ENCODE measurements at places on chromosomes 7 and 10.

GRCh38 chr10:88974446-88975376 is 15.9 kb upstream of the FAS start:
- DNase-seq: no peak

GRCh38 chr7:47743965-47744591 is 162.2 kb upstream of the TNS3 start:
- no peak for DNase-seq

GRCh38 chr10:61001731-61002122 is 57.7 kb upstream of the RHOBTB1 start:
- no peak for DNase-seq

DNA sequence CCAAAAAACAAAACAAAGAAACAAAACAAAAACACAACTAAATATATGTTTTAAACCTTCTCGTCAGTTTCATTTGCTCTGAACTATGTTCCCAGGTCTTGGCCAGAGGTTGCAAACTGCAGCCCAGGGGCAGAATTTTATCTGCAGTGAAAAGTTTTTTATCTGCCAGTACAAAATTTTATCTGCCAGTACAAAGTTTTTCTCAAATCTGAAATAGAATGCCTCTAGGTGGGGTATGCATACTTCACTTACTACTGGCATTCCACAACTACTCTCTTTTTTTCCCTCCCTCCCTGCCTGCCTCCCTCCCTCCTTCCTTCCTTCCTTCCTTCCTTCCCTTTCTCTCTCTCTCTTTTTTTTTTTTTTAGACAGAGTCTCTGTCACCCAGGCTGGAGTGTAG is 9.4 kb upstream of the CLDN3 start:
- DNase-seq: no peak

GRCh38 chr10:34061841-34062240 is 727.4 kb upstream of the NRP1 start:
- no peak for DNase-seq

DNA sequence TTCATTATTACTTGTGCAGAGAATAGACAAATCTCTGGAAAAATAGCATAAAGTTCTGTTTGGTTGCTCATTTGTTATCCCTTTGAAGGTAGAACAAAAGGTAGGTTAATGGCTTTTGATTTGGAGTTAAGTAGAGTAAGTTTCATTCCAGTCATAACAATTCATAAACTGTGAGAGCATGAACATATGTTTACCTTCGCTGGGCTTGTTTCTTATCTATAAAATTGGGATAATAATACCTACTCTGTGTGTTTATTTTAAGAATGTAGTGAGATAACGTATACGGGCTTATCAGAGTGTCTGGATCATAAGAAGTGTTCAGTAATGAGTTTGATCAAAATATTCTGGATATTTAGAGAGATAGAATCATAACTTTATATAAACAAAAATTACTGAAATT is 155.4 kb downstream of the SEMA3D start:
- DNase-seq: no peak

GRCh38 chr10:89431977-89432376 is 17.6 kb downstream of the IFIT5 start:
- DNase-seq: no peak

DNA sequence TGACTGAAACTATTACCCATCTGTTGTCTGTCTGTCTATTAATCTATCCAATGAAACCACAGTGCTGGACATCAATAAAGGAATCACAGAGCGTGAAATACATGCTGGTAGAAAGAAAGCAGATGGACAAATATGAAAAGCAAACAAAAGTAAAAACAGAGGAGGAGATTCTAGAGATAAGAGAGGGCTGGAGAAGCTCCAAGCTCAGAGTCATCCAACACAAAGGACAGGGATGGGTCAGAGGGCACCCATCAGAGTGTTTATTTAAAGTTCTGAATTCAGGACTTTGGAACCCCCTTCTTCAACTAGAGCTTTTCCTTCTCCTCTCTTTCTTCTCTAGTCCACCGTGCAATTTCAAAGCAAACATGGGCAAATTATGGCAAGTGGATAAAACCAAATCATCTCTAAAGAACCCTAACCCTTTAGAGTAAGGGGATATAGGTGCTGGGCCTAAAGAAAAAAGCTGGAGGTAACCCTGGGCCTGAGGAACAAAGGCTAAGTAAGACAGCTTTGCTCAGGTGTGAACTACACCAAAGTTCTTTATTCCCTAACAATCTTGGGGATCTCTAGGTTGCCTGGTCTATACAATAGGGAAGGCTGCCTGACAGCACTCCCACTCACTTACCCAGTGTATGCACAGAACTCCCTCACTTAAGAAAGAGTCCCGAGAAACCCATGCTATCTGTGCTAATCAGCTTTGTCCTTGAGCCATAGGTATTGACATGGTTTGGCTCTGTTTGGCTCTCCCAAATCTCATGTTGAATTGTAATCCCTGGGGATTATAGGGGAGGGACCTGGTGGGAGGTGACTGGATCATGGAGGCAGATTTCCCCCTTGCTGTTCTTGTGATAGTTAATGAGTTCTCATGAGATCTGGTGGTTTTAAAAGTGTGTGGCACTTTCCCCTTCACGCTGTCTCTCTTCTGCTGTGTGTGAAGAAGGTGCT is 97.0 kb downstream of the BAMBI start:
- no peak for DNase-seq

GRCh38 chr10:126618466-126618865 is 52.0 kb downstream of the C10orf90 start:
- DNase-seq: no peak

- no peak for DNase-seq
These were observed 51.4 kb upstream of the PDCD4 start for GRCh38 chr10:110820321-110820814.

DNA sequence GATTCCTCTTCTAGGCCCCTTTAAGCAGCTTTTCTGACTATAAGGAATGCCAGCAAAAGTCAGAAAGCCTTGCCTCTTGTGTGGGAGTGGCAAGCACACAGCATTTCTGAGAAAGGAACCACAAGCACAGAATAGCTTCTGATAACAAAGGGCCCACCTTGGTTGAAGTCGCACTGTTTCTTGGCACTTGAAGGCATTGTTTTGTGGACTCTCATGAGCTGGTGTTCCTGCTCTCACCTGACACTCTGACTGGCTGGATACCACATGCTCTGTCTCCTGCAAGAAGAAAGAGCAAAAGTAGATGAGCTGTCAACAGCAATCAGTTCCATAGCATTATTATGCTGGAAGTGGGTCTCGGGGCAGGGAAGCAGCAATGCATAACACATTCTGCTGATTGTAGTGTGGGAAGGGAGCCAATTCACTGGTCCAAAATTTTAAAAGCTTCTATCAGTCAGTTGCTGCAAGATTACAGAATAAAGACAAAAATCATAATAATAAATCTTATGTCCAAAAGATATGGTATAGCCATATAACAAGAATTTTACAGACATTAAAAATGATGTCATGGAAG is 38.4 kb downstream of the FAM13C start:
- DNase-seq: no peak

DNA sequence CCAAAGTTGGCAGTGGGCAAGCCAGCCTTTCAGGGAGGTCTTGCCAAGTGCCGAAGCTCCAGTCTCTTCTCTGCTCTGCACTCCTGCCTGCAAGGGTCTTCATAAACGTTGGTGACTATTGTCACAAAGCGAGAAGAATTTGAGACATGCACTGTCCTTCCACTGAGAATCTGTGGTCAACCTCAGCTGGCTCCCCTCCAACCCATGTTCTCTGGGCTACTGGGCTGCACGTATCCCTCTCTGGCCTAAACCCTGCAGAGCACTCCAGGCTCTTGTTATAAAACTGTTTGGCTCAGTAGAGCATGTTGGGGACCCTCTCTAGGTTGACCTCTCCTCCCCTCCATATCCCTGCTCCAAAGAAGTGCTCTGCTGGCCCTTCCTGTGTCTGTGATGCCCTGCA is 260.4 kb upstream of the NFE2L3 start:
- DNase-seq: no peak

DNA sequence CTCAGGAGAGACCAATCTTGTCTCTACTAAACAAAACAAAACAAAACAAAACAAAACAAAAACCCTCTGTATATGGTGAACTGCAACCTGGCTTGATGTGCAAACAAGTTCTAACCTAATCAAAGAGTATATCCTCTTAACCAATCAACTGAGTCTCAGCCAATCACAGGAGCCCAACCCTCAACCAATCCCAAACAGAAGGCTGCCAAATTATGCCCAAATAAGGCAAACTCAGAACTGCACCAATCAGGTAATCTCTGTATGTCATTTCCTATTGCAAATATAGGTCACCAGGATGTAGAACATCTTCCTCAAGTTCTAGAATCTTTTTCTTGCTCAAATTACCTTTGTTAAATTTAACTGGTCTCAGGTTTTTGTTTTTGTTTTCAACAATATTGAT is 5.2 kb downstream of the FAM133B start:
- no peak for DNase-seq

GRCh38 chr7:3260401-3260715 is 40.7 kb upstream of the SDK1 start:
- no peak for DNase-seq

DNA sequence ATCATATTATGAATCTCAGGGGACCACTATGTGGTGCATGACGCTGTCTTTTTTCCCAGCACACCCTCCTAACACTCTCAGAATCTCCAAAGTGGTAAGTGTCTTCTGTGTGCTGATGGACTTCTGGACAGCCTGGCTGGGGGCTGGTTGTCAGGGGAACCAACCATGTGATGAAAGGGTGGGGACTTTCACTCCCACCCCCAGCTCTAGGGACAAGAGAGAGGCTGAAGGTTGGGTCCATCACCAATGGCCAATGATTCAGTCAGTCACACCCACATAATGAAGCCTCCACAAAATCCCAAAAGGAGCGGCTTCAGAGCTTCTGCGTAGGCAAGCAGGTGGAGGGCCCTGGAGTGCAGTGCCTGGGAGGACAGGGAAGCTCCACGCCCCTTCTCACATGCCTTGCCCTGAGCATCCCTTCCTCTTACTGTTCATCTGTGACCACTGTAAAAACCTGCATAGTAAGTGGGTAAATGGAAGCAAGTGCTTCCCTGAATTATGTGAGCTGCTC is 44.6 kb downstream of the RASGEF1A start:
- no peak for DNase-seq

GRCh38 chr10:68171539-68172080 is 60.3 kb downstream of the ATOH7 start:
- DNase-seq: no peak

GRCh38 chr7:118214051-118214832 is 10.3 kb upstream of the ANKRD7 start:
- peak; percentile 72 for DNase-seq

DNA sequence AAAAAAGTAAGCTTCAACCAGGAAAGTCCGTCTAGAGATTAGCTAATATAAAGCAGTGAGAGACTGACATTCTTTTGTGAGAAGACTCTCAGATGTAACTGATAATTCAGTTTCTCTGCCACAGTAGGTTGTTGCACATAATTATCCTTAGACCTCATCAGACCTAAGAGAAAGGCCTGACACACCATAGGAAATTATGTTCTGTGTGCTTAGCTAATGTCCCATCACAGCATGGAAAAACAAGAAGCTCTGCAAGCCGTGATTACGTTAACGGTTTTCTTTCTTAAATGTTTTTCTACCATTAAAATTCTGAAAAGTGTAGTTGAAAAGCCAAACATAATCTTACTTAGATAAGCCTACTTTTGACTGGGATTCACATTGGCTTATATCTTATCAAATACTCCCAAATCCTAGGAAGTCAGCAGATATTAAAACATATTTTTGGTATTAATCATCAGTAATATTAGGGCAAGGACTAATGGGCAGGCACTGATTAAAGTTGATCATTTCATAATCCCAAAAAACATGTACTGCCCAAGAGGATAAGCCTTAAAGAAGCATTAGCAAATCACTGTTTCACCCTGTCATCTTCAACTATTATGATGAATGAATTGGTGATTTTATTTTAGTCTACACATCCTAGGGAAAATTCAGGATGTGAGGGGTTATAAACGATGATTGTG is 5.2 kb downstream of the CSTF2T start:
- no peak for DNase-seq

DNA sequence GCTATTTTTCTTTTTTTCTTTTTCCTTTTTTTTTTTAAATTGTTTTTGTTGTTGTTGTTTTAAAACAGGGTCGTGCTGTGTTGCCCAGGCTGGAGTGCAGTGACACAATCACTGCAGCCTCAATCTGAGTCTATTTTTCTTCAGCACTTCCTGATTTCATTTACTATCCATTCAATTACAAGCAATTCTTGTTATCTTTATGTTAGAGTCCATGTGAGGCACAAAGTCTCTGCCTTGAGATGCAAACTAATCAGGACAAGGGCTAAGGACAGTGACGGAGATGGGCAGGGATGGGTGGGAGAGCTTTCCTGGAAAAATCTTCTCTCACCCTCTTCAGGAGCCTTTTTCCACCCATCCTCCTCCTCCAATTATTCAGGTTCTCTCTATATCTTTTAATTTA is 157.3 kb upstream of the AUTS2 start:
- no peak for DNase-seq

- DNase-seq: no peak
These were observed 53.3 kb upstream of the RABGEF1 start for GRCh38 chr7:66687186-66687585.

DNA sequence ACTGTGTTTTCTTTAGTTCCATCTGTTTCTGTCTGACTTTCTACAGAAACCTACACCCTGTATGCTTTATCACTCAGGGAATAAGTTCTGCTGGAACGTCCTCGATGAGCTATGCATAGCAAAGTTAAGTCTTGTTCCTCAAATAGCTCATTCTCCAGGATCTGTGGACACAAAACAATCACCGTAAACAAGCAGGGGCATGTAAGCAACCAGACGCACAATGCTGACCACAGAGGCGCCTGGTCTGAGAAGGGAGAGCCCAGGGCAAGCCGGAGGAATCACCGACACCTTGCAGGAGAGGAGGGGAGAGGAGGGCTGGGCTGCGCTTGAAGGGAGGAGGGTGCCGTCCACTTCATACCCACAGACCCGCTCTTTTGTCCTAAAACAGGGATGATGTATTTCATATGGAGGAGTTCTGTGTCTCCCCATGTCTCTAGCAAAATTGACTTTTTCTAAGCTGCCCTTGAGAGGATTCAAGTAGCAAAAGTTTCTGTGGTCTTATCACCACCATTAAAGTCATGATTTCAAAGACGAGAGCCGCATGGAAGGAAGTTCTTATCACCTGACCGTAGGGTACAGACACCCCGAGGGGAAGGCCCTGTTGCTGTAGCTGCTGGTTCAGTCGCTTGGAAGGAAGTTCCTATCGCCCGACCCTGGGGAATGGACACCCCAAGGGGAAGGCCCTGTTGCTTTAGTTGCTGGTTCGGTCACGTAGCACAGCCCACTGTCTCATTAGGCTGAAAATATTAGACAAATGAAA is 14.3 kb downstream of the CALML3 start:
- DNase-seq: no peak

DNA sequence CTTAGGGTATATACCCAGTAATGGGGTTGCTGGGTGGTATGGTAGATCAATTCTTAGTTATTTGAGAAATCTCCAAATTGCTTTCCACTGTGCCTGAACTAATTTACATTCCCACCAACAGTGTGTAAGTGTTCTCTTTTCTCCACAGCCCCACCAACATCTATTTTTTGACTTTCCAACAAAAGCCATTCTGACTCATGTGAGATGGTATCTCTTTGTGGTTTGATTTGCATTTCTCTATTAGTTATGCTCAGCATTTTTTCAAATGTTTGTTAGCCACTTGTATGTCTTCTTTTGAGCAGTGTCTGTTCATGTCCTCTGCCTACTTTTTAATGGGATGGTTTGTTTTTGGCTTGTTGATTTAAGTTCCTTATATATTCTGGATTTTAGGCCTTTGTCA is 66.4 kb downstream of the MGAM2 start:
- DNase-seq: peak; percentile 10

- DNase-seq: peak; percentile 82
These were observed 32.6 kb upstream of the HERPUD2 start for GRCh38 chr7:35727571-35727970.

- DNase-seq: no peak
These were observed 225.1 kb upstream of the GRB10 start for GRCh38 chr7:51007551-51008505.

- no peak for DNase-seq
These were observed 61.1 kb downstream of the CNOT4 start for GRCh38 chr7:135448753-135449152.
